GM23248 (cell line): ENCODE measurements at places on chromosomes 12 and 14. TPM values are rescaled to one million over a fixed set of nuclear protein-coding genes. Genes with fewer than 3 reads are reported as not detected.

The TMTC1 gene
- 20.5 and 25.3 TPM in 2 replicates for total RNA-seq

The GUCY2C gene
- total RNA-seq, result not detected in 2 replicates

The MAP3K9 gene
- not detected in 2 replicates for total RNA-seq

The HELB gene
- 0.86 and 0.89 TPM in 2 replicates for total RNA-seq

The GPR135 gene
- 2.6 and 5.8 TPM in 2 replicates for total RNA-seq

The ATP23 gene
- 8.0 and 14.8 TPM in 2 replicates for total RNA-seq

The KDM2B gene
- 20.1 and 26.3 TPM in 2 replicates for total RNA-seq

The NRXN3 gene
- total RNA-seq, result 0.11 TPM in 1 of 2 replicates, not detected in the other

The TMEM229B gene
- total RNA-seq, result 0.65 and 1.1 TPM in 2 replicates

The DCAF5 gene
- 24.5 and 40.2 TPM in 2 replicates for total RNA-seq

The AQP6 gene
- total RNA-seq, result not detected in 2 replicates

The RGS6 gene
- not detected in 2 replicates for total RNA-seq

The PRDM4 gene
- total RNA-seq, result 18.3 and 23.3 TPM in 2 replicates

The RTL1 gene
- not detected in 2 replicates for total RNA-seq

The RFX4 gene
- total RNA-seq, result not detected in 2 replicates

The KRT3 gene
- not detected in 2 replicates for total RNA-seq

The TAS2R7 gene
- total RNA-seq, result not detected in 2 replicates

The AICDA gene
- total RNA-seq, result not detected in 2 replicates

The TGM1 gene
- total RNA-seq, result 0.25 and 1.3 TPM in 2 replicates

The TAS2R42 gene
- not detected in 2 replicates for total RNA-seq

The OR6C75 gene
- total RNA-seq, result not detected in 2 replicates

The CLEC2D gene
- total RNA-seq, result 0.54 and 6.6 TPM in 2 replicates

The GRIN2B gene
- total RNA-seq, result not detected in 2 replicates

The USP30 gene
- 7.5 and 8.5 TPM in 2 replicates for total RNA-seq

The DBX2 gene
- not detected in 2 replicates for total RNA-seq

The BBOF1 gene
- 3.5 and 18.2 TPM in 2 replicates for total RNA-seq

The MGST1 gene
- 122 and 141 TPM in 2 replicates for total RNA-seq

The NPAS3 gene
- 0.65 TPM in 1 of 2 replicates, not detected in the other for total RNA-seq

The FLVCR2 gene
- not detected in 2 replicates for total RNA-seq

The FAM177A1 gene
- 56.4 and 67.3 TPM in 2 replicates for total RNA-seq

The CLEC1B gene
- total RNA-seq, result not detected in 2 replicates

The CARMIL3 gene
- under 0.01 TPM in 1 of 2 replicates, not detected in the other for total RNA-seq

The TCL1A gene
- not detected in 2 replicates for total RNA-seq

The MYF5 gene
- not detected in 2 replicates for total RNA-seq

The DCN gene
- total RNA-seq, result 432 and 441 TPM in 2 replicates

The HOTAIR gene
- not detected in 2 replicates for total RNA-seq

The LRP1 gene
- total RNA-seq, result 257 and 296 TPM in 2 replicates

The TMEM116 gene
- total RNA-seq, result 6.7 and 17.1 TPM in 2 replicates

The PLEKHG7 gene
- total RNA-seq, result not detected in 2 replicates

The NR4A1 gene
- total RNA-seq, result 12.5 and 13.1 TPM in 2 replicates

The CCDC38 gene
- under 0.01 TPM in 1 of 2 replicates, not detected in the other for total RNA-seq

The ACOT4 gene
- 0.38 and 1.5 TPM in 2 replicates for total RNA-seq
